ENCODE measurements at places on chromosomes 13 and 19.
A peak's percentile ranks its signal among the peaks of the same experiment; 100 is the strongest.

DNA sequence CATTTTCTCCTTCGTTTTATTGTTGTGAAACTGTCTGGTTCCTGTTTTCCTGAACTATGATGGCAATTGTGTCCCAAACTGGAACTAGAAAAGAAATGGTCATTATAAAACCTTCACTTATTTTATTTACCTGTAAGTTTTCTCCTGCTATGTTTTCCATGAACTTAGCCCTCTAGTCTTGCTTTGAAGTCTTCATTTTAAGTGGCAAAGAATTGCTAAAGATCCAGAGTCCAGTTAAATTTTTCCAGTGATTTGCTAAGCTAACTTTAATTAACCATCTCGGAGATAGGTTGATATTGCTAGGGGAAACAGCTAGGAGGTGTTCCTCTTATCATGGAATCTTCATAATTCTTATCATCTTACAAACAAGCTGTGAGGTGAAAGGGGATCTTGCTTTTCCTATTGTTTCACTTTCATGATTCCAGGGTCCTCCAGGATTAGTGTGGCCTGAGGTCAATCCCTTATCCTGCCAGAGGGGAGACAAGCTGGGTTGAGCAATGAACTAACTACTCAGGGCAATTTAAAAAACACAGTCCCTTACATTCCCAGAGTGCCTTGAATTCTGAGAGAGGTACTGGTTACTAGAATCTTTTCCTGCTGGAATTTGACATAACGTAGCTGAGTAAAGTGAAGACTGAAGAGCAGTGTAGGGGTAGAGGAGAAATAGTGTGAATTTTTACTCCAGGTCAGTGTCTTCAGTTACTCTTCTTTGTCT lies 112.5 kb downstream of the ESD start:
- H3K4me3 ChIP-seq, result no peak overlapping the region
- no peak for DNase-seq
- no peaks in the 10 kb centered on the region for H3K36me3 ChIP-seq
- peaks cover 16% of the 10 kb centered on the region for H3K4me1 ChIP-seq
- H3K27me3 ChIP-seq, result no peaks in the 10 kb centered on the region

DNA sequence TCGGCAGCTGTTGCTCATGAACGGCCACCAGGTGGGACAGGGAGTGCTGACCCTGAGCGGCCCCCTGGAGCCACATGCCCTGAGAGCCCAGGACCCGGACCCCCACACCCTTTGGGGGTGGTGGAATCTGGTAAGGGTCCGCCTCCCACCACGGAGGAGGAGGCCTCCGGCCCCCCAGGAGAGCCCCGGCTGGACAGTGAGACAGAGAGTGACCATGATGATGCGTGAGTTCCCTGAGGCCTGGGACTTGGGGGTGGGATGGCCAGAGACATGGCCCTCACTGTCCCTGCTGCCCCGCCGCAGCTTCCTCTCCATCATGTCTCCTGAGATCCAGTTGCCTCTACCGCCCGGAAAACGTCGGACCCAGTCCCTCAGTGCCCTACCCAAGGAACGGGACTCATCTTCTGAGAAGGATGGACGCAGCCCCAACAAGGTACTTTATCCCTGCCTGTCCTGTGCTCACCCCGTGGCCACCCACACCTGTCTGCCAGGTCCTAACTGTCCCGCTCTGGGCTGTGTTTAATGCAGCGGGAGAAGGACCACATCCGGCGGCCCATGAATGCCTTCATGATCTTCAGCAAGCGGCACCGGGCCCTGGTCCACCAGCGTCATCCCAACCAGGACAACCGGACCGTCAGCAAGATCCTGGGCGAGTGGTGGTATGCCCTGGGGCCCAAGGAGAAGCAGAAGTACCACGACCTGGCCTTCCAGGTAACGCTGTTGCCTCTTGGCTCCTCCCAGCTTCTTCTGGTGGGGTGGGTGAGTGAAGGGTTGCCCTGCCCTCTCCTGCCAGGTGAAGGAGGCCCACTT lies 14.7 kb upstream of the PRR19 start:
- DNase-seq, result no peak
- H3K27ac ChIP-seq, result peak overlapping the region; percentile 82
- peaks cover 55% of the 10 kb centered on the region for H3K36me3 ChIP-seq
- H3K27me3 ChIP-seq, result no peaks in the 10 kb centered on the region

GRCh38 chr19:43584484-43584883 lies 8.9 kb downstream of the PINLYP start:
- no peak overlapping the region for H3K4me3 ChIP-seq
- H3K27ac ChIP-seq, result no peak overlapping the region
- no peak for DNase-seq
- no peaks in the 10 kb centered on the region for H3K4me1 ChIP-seq

DNA sequence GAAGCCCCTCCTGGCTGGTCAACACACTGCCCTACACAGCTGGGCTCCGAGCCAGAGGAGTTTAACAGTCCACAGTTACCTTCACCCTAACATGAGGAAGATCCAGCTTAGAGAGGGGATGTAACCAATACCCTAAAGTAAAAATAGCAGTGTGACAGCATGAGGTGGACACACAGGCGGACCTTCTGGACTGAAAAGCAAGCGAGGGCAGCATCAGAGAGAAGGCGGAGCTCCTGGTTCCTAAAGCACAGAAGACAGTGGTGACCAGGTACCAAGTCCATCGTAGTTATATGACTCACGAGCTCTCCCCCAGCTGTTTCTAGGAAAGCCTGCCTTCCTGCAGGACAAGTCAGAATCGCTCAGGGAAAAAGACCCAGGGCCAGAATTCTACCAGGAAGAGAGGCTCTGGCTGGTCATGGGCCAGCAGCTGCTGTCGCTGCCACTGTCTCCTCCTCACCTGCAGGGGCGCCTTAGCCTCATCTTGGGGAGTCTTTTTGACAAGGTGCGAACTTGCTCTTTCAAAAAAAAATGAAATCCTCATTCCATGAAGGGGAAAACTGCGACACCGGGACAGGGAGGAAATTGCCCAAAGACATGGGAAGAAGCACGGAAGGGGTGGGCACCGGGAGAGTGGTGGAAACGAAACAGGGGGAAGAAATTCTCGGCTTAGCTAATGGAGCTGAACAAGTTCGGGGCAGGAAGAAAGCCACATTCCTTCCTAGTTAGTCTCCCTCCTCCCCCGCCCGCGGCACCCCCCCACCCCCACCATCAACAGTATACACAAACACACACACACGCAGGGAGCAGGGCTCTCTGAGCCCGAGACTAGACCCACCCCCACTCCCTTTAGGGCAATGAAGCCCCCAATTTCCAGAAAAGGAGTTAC lies 1.7 kb downstream of the ELL start:
- H3K27me3 ChIP-seq, result no peaks in the 10 kb centered on the region
- peak; percentile 76 for DNase-seq
- H3K4me1 ChIP-seq, result peaks cover 31% of the 10 kb centered on the region
- peak overlapping the region; percentile 98 for H3K27ac ChIP-seq

DNA sequence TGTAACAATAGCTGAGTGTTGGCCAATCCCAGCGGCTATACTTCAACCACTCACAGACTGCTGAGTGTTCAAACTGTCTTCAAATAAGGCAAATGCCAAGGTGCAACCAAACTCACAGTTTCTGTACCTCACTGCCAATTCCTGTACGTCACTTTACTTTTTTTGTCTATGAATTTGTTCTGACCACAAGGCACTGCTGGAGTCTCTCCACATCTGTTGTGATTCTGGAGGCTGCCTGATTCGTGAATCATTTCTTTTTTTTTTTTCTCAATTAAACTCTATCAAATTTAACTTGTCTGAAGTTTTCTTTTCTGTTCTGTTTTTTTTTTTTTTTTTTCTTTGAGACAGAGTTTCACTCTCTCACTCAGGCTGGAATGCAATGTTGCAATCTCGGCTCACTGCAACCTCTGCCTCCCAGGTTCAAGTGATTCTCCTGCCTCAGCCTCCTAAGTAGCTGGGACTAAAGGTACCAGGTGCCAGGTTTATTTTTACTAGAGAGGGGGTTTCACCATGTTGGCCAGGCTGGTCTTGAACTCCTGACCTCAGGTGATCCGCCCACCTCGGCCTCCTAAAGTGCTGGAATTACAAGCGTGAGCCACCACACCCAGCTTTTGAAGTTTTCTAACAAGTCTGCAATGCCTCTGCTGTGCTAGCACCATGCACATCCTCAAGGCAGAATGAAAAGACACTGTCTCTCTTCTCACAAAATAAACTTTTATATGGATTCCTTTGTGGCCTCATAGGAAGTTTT lies 401.7 kb downstream of the IRS2 start:
- no peak overlapping the region for H3K27ac ChIP-seq
- H3K4me3 ChIP-seq, result no peak overlapping the region
- H3K36me3 ChIP-seq, result no peaks in the 10 kb centered on the region
- no peak for DNase-seq
- H3K27me3 ChIP-seq, result no peaks in the 10 kb centered on the region

GRCh38 chr19:27972291-27973040 lies 1240.5 kb downstream of the UQCRFS1 start:
- DNase-seq, result no peak
- H3K27ac ChIP-seq, result no peak overlapping the region
- no peaks in the 10 kb centered on the region for H3K27me3 ChIP-seq

DNA sequence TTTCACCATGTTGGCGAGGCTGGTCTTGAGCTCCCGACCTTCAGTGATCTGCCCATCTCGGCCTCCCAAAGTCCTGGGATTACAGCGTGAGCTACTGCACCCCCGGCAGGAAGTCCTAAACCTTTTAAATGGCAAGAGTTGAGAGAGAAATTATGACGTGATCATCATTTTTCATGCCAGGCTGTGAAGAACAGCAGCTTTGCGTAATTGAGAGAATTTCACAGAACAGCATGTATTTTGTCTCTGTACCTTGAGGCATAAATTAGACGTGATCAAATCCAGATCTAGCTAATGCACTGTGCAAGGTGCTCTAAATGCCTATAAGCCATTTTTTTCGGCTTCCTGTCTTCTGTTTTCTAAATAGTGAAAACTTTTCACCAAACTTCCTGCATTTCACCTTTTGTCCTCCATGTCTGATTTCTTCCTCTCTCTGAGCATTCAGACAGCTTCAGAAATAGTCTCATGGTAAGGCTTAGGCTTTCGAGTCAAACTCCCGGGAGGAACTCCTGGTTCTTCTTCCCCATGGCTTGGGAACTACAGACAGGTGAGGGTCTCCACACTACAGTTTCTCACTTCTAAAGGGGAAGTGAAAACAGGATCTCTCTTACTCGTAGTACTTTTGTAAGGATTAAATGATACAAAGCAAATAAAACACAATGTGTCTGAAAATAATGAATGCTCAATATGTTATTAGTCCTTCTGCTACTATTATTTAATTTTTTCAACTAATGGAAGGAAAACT lies 51.0 kb downstream of the WDFY2 start:
- no peak overlapping the region for H3K27ac ChIP-seq
- no peak overlapping the region for H3K4me3 ChIP-seq
- H3K27me3 ChIP-seq, result no peaks in the 10 kb centered on the region
- H3K4me1 ChIP-seq, result peaks cover 7% of the 10 kb centered on the region
- no peak for DNase-seq
- no peaks in the 10 kb centered on the region for H3K36me3 ChIP-seq

DNA sequence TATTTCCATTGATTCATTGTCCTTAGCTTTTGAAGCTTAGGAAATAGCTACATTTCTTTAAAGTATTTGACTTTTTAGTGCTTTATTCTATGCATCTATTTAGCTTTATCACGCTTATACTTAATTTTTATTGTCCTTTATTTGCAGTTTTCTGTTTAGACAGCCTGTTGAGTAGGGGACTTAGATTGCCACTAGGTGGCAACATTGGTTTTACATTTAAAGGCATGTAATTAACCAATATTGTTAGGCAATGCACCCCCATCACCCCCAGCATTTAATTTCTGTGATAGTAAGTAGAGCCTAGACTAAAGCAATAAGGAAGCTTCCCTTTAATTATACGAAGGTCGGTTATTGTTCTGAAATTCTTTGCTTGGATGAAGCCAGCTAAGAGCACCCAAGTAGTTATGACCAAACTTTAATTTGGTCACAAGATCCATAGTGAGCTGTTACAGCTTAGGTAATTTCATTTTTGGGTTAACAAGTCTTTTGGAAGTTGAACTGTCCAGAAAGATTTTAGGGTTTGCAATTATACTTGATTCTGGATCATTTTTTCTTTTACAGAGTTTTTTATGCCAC lies 36.5 kb downstream of the B3GLCT start:
- no peaks in the 10 kb centered on the region for H3K36me3 ChIP-seq
- no peaks in the 10 kb centered on the region for H3K4me1 ChIP-seq
- no peak for DNase-seq
- H3K27ac ChIP-seq, result no peak overlapping the region
- no peak overlapping the region for H3K4me3 ChIP-seq
- H3K27me3 ChIP-seq, result no peaks in the 10 kb centered on the region

GRCh38 chr19:18568367-18568766 lies 3.3 kb upstream of the UBA52 start:
- no peaks in the 10 kb centered on the region for H3K27me3 ChIP-seq
- H3K4me3 ChIP-seq, result no peak overlapping the region
- DNase-seq, result peak; percentile 76
- peaks cover 14% of the 10 kb centered on the region for H3K4me1 ChIP-seq

GRCh38 chr13:92097337-92097903 lies 699.0 kb downstream of the GPC5 start:
- no peaks in the 10 kb centered on the region for H3K4me1 ChIP-seq
- DNase-seq, result no peak
- no peak overlapping the region for H3K4me3 ChIP-seq
- no peak overlapping the region for H3K27ac ChIP-seq
- no peaks in the 10 kb centered on the region for H3K27me3 ChIP-seq

DNA sequence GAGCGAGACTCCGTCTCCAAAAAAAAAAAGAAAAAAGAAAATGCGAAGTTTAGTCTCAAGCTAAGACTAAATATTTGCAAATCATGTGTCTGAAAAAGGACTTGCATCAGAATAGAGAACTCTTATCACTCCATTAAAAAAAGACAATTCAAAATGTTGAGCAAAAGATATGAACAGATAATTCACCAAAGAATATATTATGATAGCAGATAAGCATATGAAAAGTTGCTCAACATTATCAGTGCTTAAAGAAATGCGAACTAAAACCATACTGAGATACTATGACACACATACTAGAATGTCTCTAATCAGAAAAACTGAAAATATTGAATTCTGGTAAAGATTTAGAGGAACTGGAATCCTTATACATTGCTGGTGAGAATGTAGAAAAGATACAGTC lies 38.7 kb upstream of the SACS start:
- H3K4me3 ChIP-seq, result no peak overlapping the region
- no peak overlapping the region for H3K27ac ChIP-seq
- DNase-seq, result no peak
- H3K27me3 ChIP-seq, result no peaks in the 10 kb centered on the region
- H3K4me1 ChIP-seq, result peaks cover 6% of the 10 kb centered on the region
- H3K36me3 ChIP-seq, result no peaks in the 10 kb centered on the region
